Activated T-helper 1 cell treated with anti-CD3 and anti-CD28 coated beads, Interleukin-2, amount 50 U/mL, for 16 hours (primary cell): ENCODE measurements at places on chromosomes 2 and 18.

DNA sequence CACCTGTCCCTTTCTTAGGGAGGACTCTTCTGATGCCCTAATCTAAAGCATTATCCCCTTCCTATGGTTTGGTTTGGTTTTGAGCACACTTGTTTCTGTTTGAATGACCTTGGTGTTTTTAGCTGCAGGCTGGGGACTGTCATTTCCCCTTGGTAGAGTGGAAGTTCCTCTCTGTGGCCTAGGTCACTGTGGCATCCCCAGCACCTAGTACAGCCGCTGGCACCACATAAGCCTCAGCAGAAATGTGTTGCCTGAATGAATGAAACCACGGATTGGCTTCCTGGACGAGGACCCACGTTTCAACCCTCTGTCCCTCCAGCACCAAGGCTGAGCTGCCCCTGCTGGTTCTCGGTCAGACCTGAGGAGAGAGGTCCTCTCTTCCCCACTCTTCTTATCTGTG is 159.9 kb downstream of the CTIF start:
- DNase-seq = no peak

GRCh38 chr2:88091943-88092342 is 24.3 kb downstream of the SMYD1 start:
- DNase-seq = no peak

DNA sequence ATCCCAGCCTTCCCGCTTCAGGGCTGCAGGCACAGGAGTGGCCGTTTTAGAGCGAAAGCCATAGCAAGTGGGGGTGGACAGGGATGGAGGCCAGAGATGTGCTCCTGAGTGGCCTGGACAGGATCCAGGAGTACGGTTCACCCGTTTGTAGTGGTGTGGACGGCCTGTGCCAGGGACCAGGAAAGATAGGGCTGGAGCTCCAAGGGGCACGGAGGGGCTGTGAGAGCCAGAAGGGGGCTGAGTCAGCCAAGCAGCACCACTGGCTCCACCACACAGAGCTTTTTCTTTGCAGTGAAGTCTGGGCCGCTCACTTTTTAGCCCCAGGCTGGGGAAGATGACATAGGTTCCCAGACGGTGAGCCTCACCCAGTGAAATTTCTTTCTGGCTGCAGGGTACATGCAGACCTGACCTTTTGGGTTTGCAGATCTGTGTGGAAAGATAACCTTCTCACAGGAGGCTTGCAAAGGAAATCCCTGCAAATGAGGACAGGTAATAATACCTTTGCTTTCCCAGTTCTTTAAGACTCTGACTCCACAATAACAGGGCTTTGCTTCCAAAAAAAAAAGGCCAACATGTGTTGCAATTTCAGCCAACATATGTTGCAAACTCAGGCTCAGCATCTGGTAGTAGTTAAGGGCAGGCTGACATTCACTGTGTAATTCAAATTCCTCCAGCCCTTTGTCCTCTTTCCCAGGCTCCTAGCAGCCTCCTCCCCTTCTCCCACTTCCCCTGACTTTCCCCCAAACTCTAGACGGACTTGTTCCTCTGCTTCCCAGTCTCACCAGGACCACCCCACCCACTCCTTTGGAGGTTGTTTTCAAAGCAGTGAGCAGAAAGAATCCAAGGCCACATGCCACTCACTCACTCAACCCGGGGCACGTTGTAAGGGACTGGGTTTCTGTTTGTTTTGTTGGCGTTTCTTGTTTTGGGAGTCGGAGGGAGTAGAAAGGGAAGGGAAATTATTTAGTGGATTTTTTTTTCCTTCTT is 20.3 kb upstream of the LAPTM4A start:
- DNase-seq = no peak

- no peak for DNase-seq
Measured at GRCh38 chr2:148167855-148168254, 147.0 kb downstream of the MBD5 start.

GRCh38 chr2:143254110-143254509 is 124.9 kb downstream of the ARHGAP15 start:
- DNase-seq = no peak

DNA sequence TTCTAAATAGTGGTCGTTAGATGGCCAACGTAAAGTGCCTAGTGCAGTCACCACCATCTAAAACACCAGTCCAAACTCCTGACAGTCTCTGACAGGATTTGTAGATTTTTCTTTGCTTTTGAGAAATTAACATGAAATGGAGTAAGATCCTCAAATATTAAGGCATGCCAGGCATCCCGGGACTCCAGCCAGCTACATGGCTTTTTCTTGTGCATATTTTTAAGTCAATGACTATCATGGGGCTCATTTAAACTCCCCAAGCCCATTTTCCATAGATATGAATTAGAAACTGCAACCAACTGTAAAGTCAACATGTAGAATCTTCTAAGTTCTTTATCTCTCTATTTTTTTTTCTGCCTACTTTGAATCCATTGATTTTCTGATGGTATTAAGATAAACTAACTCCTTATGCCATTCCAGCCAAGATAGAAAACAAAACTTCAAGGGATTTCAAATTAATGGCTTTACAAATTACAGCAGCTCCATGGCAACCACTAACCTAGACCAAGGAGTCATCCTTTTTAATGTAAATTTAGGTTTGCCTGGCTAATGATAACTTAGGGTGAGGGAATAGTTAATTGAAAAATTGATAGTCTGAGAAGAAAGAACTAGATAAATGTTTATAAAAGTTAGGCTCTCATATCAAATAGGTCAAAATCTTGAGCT is 764.1 kb upstream of the NXPH2 start:
- DNase-seq = no peak

- DNase-seq = no peak
Measured at GRCh38 chr2:146817613-146818012, 1027.2 kb upstream of the ACVR2A start.

GRCh38 chr2:157024129-157024528 is 233.4 kb upstream of the GALNT5 start:
- no peak for DNase-seq
